Esophagus mucosa (tissue), 1 donor: ENCODE measurements at places on chromosomes 7 and 10. TPM values are rescaled to one million over a fixed set of nuclear protein-coding genes. Genes with fewer than 3 reads are reported as not detected.

PROSER2 gene
- total RNA-seq: 10.1 TPM

DNA sequence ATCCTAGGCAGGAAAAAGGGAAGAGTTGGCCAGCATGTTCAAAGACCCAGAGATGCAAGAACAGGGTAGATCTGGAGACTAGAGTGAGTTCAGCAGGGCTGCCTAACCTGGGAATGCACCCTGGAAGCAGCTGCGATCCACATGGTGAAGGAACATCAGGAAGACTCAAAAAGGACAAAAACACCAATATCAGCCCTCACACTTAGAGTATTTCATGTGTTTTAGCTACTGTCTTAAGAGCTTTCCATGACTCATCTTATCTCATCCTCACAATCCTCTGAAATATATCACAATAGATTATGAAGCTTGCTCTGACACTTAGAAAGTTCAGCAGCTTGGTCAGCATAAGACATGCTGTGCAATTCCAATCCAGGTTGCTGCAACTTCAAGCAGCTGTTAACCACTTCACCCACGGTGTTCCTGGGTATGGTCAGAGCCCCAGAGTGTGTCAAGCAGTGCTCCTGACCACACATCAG is 380.9 kb downstream of the PARD3 start:
- peak; percentile 47 for ATAC-seq

DNA sequence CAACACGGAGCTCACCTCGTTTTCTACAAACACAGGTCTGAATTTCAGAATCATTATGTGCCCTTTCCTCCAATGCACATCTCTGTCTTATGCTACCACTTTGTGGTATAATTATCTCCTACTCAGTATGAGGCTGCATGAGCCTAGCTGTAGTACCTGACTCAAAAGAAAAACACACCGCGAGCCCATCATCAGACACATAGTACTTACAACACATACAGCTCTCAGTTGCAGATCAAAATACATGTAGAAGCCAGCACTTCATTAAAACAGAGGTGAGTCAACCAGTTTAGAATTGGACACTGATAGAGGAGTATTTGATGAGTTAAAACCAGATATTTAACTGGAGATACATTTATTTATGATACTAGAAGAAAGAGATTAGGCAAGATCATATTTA is 1.4 kb upstream of the RTKN2 start:
- no peak for ATAC-seq

DNA sequence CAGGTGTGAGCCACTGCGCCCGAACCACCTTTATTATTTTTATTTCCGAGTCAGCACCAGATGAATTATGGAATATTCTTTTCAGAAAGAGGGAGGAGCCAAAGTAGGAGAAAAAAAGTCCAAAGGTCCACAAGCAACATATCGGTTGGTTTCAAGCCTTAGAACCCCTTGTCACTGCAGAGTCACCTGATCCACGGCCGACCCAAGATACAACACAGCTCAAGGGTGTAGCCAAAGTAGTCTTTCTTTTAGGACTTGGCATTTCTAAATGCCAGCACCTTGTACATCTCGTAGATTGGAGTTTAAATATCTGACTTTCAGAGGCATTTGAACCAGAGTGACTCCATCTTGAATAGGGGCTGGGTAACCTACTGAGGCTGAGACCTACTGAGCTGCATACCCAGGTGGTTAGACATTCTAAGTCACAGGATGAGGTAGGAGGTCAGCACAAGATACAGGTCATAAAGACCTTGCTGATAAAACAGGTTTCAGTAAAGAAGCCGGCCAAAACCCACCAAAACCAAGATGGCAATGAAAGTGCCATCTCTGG is 113.9 kb upstream of the ANLN start:
- ATAC-seq: no peak
